ENCODE measurements at places on chromosomes 7 and 10. TPM values are rescaled to one million over a fixed set of nuclear protein-coding genes. Genes with fewer than 3 reads are reported as not detected.

Gene ACTL6B
- total RNA-seq: 2.4 TPM

Gene GIMAP2
- total RNA-seq: not detected

GRCh38 chr7:102215711-102216110 is 71.0 kb upstream of the SH2B2 start:
- peaks cover 3% of the 10 kb centered on the region for H3K36me3 ChIP-seq
- no peak for DNase-seq
- H3K4me1 ChIP-seq: peaks cover 5% of the 10 kb centered on the region
- no peaks in the 10 kb centered on the region for H3K27me3 ChIP-seq
- H3K4me3 ChIP-seq: no peak overlapping the region

Gene COG5
- 26.8 TPM for total RNA-seq

DNA sequence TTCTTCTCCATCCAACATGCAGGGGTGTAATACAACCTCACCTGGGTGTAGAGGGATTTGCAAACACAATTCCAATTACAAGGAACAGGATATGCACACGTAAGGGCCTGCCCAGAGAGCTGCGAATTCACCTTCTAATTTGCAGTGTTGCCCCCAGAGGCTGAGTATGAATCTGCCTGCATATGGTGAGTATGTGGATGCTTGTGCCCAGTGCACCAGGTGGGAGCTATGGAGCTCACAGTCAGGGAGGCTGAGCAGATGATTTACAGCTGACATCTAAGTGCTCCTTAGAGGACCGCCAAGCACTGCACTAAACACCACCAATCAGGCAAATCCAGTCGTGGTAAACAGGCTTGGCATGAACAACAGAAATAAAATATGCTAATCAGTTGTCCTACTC is 132.0 kb downstream of the RELN start:
- no peak overlapping the region for H3K4me3 ChIP-seq
- DNase-seq: no peak
- no peaks in the 10 kb centered on the region for H3K36me3 ChIP-seq
- H3K27ac ChIP-seq: no peak overlapping the region

Gene AGAP3
- 139 TPM for total RNA-seq

Gene GNAT3
- total RNA-seq: not detected

DNA sequence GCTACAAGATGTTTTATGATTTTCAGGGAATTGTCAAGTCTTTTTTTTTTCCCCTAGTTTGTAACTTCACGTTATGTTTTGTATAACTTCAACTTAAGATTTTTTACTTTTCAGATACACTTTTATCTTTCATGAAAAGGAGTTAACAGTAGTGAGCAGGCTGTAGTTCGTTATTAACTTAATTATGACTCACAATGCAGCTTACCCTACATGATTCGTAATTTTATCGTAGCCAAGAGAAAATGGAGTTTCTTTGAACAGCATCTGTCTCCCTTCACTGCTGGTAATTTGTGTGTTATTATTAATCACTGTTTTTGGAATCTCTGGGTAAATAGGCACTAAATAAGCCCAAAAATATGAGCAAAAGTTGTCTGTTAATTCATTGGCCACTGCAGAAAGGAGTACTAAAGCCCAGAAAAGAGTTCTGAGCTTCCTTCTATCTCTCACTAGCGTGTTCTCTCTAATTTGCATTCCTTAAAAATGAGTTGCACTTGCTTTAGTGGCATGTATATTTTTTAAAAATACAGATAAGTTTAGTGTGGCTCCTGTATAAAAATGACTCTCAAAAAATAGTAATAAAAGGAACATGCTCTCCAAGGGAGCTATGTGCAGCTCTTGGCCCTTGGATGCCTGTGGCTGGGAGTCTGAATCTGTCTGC is 36.1 kb downstream of the RALA start:
- H3K27ac ChIP-seq: no peak overlapping the region
- H3K4me3 ChIP-seq: no peak overlapping the region
- DNase-seq: no peak
- peaks cover 38% of the 10 kb centered on the region for H3K36me3 ChIP-seq
- no peaks in the 10 kb centered on the region for H3K4me1 ChIP-seq
- H3K27me3 ChIP-seq: no peaks in the 10 kb centered on the region

Gene TAC1
- total RNA-seq: 0.45 TPM

Gene HTR5A
- not detected for total RNA-seq

Gene ELN
- 0.41 TPM for total RNA-seq

GRCh38 chr7:139108266-139109187 is 993 bp downstream of the ZC3HAV1 start:
- no peaks in the 10 kb centered on the region for H3K36me3 ChIP-seq
- peaks cover 19% of the 10 kb centered on the region for H3K4me1 ChIP-seq
- no peak overlapping the region for H3K27ac ChIP-seq
- peak; percentile 7 for DNase-seq
- peak overlapping the region; percentile 92 for H3K4me3 ChIP-seq

DNA sequence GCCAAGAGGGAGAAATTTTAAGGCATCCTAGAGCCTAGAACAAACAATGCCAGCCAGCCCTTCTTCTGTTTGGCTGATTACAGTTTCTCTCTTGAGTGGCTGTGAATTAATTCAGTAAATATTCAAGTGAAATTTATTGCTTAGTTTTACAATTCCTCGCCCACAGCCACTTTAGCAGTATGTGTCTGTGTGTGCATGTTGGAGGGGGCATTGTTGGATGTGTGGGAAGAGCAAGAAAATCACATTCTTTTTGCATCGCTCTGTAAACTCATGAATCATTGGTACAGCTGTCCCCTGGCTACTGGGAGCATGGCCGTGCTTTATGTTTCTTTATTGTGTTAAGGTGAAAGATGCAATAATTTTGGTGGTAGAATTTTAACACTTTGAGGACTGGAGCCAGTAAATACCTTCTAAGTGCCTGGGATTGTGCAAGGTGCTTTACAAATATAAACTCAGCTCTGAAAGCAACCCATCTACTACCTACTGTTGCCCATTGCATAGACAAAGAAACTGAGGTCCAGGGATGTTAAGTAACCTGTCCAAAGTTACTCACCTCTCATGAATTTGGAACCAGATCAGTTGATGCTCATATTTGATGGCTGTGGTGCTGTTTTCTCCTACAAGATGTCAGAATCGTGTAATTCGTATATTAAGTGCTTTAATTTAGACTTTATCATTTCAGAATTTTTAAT is 89.9 kb upstream of the BTBD16 start:
- no peak overlapping the region for H3K27ac ChIP-seq
- peaks cover 54% of the 10 kb centered on the region for H3K4me1 ChIP-seq
- DNase-seq: no peak
- no peaks in the 10 kb centered on the region for H3K27me3 ChIP-seq
- no peak overlapping the region for H3K4me3 ChIP-seq

GRCh38 chr10:101071267-101071884 is 9.6 kb downstream of the KAZALD1 start:
- H3K36me3 ChIP-seq: no peaks in the 10 kb centered on the region
- no peak overlapping the region for H3K27ac ChIP-seq
- no peak for DNase-seq

DNA sequence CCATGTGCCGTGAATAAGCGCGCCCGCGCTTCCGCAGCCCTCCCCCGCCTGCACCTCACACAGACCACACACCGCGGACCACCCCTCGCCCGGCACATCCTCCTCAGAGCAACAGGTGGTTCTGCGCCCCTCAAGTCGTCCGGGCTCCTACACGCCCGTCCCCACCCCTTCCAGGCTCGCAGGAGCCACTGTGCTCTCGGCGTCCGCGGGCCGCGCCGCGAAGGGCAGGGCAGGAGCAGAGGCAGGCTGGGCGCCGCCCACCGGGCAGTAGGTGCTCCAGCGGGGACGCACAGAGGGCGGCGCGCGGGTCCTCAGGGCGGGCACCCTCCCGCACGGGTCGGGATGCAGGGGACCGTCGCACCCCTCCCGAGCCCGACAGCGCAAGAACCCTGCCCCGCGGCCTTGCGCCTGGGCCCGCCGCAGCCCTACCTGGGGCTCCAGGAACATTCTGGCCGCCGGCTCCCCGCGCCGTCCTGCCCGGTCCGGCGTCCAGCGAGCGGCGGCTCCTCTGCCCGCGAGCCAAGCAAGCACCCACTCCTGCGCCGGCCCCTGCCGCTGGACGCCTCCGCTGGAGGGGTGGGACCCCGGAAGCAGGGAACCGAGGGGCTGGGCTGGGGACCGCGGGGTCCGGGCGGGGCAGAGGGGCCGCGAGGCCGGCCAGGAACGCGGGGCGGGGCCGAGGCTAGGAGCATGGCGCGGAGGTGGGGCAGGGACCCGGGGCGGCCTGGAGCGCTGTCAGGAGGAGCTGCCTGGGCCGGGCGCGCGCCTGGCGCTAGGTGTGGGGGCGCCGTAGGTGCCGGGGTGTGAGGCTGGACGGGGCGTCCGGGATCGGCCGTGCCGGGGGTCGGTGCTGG is 37.4 kb downstream of the RASGEF1A start:
- DNase-seq: no peak
- H3K27ac ChIP-seq: no peak overlapping the region
- H3K27me3 ChIP-seq: peaks cover 76% of the 10 kb centered on the region

Gene MUC3A
- total RNA-seq: not detected

- no peak overlapping the region for H3K4me3 ChIP-seq
- no peak overlapping the region for H3K27ac ChIP-seq
- no peaks in the 10 kb centered on the region for H3K4me1 ChIP-seq
- H3K36me3 ChIP-seq: peaks cover 10% of the 10 kb centered on the region
- no peaks in the 10 kb centered on the region for H3K27me3 ChIP-seq
- no peak for DNase-seq
Measured at GRCh38 chr7:133819695-133820094, 307.4 kb upstream of the LRGUK start.

Gene SAMD9L
- total RNA-seq: not detected

- H3K36me3 ChIP-seq: peaks cover 13% of the 10 kb centered on the region
- H3K4me3 ChIP-seq: peak overlapping the region; percentile 61
- H3K27ac ChIP-seq: peak overlapping the region; percentile 81
- no peaks in the 10 kb centered on the region for H3K27me3 ChIP-seq
- H3K4me1 ChIP-seq: peaks cover 74% of the 10 kb centered on the region
- peak; percentile 25 for DNase-seq
Measured at GRCh38 chr10:114489521-114490310, 85.4 kb upstream of the AFAP1L2 start.

DNA sequence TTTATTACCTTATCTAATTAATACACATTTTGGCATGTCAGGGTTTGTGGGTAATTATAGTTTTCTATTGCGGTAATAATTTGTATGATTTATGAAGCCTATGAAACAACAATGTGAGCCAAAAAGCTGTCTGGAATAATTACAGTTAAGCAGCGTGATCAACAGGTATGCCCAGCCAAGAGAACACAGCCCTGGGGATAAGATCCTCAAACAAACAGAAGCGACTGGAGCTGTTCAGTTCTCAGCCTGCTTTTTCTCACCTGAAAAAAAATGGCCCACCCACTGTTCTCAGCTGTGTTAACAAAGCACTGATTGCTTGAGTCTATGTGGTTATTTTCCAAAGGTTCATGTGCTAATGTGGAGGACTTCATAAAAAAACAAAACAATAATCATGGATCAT is 855.8 kb downstream of the GATA3 start:
- H3K4me3 ChIP-seq: no peak overlapping the region
- no peaks in the 10 kb centered on the region for H3K36me3 ChIP-seq
- no peak for DNase-seq
- H3K27ac ChIP-seq: no peak overlapping the region

GRCh38 chr10:83252596-83252995 is 886.7 kb upstream of the GHITM start:
- H3K4me1 ChIP-seq: no peaks in the 10 kb centered on the region
- no peak overlapping the region for H3K27ac ChIP-seq
- H3K36me3 ChIP-seq: peaks cover 4% of the 10 kb centered on the region
- DNase-seq: no peak

Gene WNT2
- not detected for total RNA-seq

- peaks cover 16% of the 10 kb centered on the region for H3K4me1 ChIP-seq
- H3K27ac ChIP-seq: no peak overlapping the region
- no peaks in the 10 kb centered on the region for H3K36me3 ChIP-seq
- H3K4me3 ChIP-seq: no peak overlapping the region
- DNase-seq: no peak
Measured at GRCh38 chr7:152751449-152752141, 8.0 kb upstream of the ACTR3B start.

Gene ABCB1
- total RNA-seq: 6.1 TPM

Gene SRRM3
- total RNA-seq: 4.9 TPM

GRCh38 chr10:21919906-21920305 is 83.6 kb downstream of the DNAJC1 start:
- DNase-seq: no peak
- no peak overlapping the region for H3K27ac ChIP-seq
- H3K4me3 ChIP-seq: no peak overlapping the region
- H3K27me3 ChIP-seq: no peaks in the 10 kb centered on the region

Gene MMRN2
- 0.27 TPM for total RNA-seq

Gene TNPO3
- 67.5 TPM for total RNA-seq

DNA sequence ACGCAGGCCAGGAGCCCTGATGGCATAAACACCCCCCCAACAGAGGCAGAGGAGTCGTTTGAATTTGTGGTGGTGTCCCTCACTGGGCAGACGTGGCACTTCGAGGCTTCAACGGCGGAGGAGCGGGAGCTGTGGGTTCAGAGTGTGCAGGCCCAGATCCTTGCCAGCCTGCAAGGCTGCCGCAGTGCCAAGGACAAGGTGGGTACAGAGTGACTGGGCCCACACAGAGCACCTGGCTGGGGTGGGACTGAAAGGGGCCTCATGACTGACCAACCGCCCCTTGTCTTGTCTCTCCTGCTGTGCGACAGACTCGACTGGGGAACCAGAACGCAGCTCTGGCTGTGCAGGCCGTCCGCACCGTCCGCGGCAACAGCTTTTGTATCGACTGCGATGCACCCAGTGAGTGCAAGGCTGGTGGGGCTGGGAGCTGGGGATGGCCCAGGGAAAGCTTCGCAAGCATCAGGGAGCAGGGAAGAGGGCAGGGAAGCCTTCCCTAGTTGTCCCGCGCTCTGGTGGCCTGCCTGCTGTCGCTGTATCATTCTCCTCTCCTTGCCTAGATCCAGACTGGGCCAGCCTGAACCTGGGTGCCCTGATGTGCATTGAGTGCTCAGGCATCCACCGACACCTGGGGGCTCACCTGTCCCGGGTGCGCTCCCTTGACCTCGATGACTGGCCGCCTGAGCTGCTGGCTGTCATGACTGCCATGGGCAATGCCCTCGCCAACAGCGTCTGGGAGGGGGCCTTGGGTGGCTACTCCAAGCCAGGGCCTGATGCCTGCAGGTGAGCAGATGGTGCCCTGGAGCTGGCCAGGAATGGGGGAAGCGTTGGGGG is 25.4 kb downstream of the GBX1 start:
- no peaks in the 10 kb centered on the region for H3K27me3 ChIP-seq
- H3K4me1 ChIP-seq: peaks cover 47% of the 10 kb centered on the region
- H3K4me3 ChIP-seq: peak overlapping the region; percentile 69
- DNase-seq: no peak

GRCh38 chr7:28986028-28986764 is 28.1 kb upstream of the TRIL start:
- no peak for DNase-seq
- H3K27me3 ChIP-seq: no peaks in the 10 kb centered on the region
- peaks cover 73% of the 10 kb centered on the region for H3K4me1 ChIP-seq
- H3K27ac ChIP-seq: peak overlapping the region; percentile 15
- no peak overlapping the region for H3K4me3 ChIP-seq
- peaks cover 2% of the 10 kb centered on the region for H3K36me3 ChIP-seq

DNA sequence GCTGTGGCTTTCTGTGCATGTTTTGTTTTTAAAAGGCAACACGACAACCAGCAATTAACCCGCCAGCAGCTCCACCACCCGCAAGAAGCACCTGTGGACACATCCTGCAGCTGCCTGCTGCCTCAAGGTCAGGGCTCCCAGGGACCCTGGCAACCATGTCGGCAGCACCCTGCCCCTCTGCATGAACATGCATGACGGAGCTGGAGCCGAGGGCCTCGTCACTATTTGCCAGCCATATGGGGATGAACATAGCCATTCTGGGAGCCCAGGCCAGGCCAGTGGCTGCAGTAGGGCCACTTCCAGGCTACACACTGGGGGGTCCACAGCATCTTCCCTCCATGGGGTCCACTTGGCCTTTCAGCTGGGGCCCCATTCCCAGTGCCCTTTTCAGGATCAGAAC is 52.9 kb downstream of the CAMK2B start:
- no peaks in the 10 kb centered on the region for H3K27me3 ChIP-seq
- DNase-seq: no peak
- peaks cover 7% of the 10 kb centered on the region for H3K4me1 ChIP-seq
- H3K36me3 ChIP-seq: no peaks in the 10 kb centered on the region

Gene SFXN4
- total RNA-seq: 19.9 TPM

Gene RNF32
- total RNA-seq: 1.4 TPM
